ENCODE measurements at places on chromosomes 16 and 17. TPM values are rescaled to one million over a fixed set of nuclear protein-coding genes. Genes with fewer than 3 reads are reported as not detected.

- no peak for DNase-seq
These were observed 8.1 kb upstream of the CCL18 start for GRCh38 chr17:36055921-36056520.

GRCh38 chr16:11224894-11225676, 30.9 kb downstream of the SOCS1 start:
- DNase-seq, result no peak

GRCh38 chr17:43736389-43736788, 22.2 kb downstream of the SOST start:
- DNase-seq, result no peak

DNA sequence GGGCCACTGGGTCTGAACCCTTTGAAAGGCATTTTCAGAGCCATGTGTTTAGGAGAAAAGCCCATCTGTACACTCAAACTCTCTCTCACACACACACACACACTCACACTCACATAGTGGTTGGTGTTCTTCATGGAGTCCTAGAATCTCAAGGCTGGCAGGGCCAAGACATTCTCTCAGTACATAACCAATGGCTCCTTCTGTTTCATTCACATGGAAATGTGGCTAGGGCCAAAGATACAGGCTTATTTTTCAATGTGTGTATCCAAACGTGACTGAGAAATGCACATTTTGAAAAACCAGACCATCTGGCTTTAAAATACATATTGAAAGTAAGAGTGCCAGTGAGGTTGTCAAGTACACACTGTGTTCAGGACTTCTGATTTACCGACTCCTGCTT, 59.0 kb upstream of the SALL1 start:
- no peak for DNase-seq

- no peak for DNase-seq
These were observed 32.5 kb upstream of the CDH8 start for GRCh38 chr16:62068747-62069146.

DNA sequence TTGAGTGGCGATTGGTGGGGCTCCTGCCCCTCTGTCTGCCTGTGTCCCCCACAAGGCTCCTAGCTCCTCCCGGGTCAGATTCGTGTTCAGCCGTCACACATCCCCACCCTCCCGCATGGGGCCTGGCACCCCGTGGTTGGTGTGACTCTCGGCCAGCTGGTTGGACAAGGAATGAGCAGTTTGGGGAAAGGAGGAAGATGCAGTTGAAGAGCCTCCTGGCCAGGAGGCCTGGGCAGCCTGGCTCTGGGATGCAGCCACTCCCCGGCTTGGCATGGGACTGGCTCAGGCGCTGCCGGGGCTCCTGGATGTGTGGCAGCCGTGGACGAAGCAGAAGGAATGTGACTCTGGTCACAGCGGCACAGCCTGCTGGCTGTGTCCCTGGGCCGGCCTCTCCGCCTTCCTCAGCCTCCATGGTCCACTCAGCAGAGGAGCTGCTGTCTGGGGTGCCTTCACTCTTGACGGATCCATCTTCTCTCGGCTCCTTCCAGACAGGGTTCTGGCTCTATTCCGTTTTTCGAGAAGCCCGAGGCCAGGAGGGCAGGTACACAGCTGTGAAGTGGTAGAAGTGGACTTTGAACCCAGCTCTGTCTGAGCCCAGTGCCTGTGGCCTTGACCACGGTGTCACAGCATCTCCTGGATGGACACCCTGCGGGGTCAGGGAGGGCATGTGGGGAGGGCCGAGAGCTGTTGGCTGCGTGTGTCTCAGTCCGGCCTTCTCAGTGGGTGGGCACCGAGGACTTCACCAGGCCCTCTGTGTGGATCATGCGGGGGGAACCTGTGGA, 2.1 kb downstream of the TRAF7 start:
- DNase-seq, result no peak

DNA sequence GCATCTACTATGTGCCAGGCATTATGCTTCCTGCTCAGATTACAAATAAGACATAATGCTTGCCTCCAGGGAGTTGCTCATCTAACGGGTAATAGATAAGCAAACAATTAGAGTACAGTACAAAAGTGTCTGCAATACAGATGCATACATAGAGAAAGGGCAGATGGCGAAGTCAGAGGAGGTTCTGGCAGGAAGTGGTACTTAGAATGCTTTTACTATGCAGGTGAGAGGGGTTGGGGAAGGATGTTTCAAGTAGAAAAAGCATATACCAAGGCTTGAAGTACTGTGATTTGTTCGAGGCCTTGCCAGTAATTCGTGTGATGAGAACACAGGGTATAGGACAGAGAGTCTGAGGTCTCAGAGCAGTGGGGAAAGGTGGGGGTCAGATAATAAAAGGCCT, 349.8 kb downstream of the UTP18 start:
- DNase-seq, result no peak

- peak; percentile 30 for DNase-seq
These were observed 15.0 kb upstream of the MT4 start for GRCh38 chr16:56549744-56550385.

DNA sequence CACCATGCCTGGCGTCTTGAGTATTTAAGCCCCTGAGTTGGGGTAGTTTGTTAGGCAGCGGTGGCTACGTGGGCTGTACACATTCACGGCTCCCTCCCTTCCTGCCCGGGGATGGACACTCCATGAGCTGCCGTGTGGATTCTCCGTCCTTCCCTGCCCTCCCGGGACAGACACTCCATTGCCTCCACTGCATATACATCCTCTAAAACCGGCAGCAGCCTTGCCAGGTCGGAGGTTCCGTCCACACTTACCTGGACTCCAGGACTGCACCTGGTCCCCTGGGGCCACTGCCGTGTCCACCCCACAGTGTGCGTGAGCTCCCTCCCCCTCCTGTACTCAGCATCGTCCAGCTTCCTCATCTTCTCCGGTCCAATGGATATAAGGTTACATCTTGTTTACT, 3.5 kb upstream of the SPATA2L start:
- DNase-seq, result no peak

DNA sequence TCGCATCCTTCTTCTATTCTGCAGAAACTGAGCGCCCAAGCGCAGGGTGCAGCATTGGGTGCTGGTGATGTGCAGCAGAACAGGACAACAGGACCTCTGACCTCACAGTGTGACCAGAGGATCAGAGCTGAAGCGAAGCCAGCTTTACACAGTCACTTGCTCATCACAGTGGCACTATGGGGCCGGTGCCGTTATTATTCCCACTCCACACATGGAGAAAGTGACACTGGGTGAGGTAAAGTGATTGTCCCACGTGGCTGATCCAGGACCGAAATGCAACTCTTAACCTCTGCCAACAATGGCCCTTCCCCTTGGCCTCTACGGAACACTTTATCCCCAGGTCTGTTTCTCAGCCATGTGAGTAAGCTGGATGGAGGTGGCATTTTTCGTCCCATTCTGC, 171.2 kb downstream of the C16orf78 start:
- DNase-seq, result no peak

- no peak for DNase-seq
These were observed 17.6 kb upstream of the PEMT start for GRCh38 chr17:17609121-17609520.

- no peak for DNase-seq
These were observed 119.4 kb downstream of the FOXL1 start for GRCh38 chr16:86697715-86698114.

GRCh38 chr16:8867932-8868415, 832 bp downstream of the CARHSP1 start:
- DNase-seq, result no peak

GRCh38 chr16:55557186-55557585, 9.3 kb upstream of the CAPNS2 start:
- DNase-seq, result no peak

DNA sequence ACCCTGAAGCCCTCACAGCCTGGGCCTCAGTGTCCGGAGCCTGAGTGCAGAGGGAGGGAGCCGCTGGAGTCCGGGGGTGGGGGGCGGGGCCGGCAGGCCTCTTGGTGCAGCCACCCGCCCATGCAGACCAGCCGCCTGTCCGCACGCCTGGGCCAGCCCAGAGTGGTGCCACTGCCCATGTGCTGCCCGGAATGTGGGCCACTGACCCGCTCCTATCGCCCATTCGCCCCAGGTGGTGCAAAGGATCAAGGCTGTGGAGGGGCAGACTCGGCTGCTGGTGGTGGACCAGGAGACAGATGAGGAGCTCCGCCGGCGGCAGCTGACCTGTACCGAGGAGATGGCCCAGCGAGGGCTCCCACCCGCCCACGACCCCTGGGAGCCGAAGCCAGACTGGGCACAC, 2.6 kb downstream of the NHERF2 start:
- no peak for DNase-seq

DNA sequence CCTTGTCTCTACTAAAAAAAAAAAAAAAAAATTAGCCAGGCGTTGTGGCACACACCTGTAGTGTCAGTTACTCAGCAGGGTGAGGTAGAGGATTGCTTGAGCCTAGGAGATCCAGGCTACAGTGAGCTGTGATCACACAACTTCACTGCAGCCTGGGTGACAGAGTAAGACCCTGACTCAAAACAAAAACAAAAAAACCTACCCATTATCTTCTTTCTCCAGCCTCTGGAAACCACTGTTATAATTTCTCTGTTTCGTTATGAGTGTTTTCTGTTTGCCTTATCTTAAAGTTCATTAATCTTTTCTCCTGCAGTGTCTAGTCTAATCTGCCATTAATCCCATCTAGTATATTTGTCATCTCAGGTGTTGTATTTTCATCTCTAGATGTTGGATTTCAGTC, 18.6 kb upstream of the CLTC start:
- no peak for DNase-seq

GRCh38 chr17:81194941-81195901, 27.5 kb downstream of the CEP131 start:
- DNase-seq, result no peak

DNA sequence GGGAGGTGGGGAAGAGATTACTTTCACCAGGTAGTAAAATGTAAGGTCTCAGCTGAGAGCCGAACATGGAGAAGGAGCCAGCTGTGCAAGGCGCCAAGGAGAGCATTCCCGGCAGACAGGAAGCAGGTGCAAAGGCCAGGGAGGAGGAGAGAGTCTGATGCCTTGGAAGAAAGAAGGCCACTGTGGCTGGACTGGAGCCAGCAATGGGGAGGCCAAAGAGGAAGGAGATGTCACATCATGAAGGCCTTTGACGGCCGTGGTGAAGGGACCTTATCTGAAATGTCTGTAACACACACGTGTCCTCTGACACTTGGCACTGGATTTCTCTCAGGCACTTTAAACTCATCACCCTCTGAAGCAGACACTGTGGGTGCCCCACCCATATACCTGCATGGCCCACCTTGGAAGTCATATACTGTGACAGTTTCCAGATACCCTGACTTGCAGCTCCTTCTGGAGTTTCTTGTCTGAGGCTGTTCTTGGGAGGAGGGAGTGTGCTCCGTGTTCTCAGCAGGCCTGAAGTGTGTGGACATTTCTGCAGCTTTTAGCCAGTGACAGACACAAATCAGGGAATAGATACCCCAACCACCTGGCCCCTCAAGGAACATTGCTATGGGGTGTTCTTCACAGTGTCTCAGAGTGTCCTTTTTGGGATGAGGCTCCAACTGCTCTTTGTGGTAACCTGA, 1.9 kb upstream of the SLC5A2 start:
- no peak for DNase-seq

GRCh38 chr16:50683689-50684374, 2.7 kb upstream of the SNX20 start:
- DNase-seq, result no peak

- no peak for DNase-seq
These were observed 3.8 kb upstream of the FAM171A2 start for GRCh38 chr17:44367231-44367979.

GRCh38 chr17:50331085-50331791, 14.7 kb upstream of the XYLT2 start:
- DNase-seq, result peak; percentile 43

DNA sequence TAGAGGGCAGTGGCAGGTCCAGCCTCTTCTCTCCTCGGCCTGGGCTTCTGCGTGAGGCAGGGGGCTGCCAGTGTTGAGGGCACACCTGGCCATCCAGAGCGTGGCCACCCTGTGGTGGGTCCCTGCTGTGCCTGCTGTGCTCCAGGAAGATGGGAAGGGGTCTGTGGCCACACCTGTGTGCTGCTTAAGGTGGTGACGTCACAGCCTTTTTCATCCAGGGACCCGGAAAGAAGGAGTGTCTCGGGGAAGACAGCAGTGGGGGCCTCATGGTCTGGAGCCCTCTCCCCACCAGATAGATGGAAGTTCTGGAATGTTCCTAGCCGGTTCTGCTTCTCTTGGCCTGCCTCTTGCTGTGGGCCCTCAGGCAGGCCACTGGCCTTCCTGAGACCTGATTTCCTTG, 36.5 kb downstream of the ACTG1 start:
- DNase-seq, result no peak

DNA sequence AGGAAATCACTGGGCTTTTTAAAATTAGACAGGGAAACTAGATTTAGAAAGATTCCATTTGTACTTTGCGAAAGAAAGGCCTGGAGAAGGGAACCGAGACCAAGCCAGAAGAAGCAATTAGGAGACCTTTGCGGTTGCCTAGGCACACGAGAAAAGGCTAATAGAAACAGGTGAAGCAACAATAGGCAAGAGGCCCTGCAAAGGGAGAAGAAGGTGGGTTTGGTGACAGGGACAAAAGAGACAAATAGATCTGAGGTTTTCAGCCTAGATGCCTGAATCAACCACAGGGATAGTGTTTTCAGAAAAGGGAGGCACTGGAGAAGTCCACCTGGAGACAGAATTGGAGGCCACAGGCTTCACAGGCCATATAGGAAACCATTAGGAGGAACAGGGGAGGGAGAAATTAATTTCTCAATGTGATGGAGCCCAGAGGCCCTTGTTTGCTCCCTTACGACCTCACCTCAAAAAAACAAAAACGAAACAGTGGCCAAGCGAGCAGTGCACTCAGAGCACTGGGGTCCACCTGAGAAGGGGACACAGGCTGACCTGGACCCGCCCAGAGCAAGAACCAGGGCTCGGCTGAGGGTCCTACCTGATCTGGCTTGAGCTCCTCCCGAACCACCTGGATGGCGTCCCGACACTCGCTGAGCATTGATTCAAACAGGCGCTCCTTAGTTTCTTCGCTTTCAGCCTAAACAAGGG, 22.3 kb downstream of the SRP68 start:
- no peak for DNase-seq

- peak; percentile 80 for DNase-seq
These were observed 189.0 kb downstream of the ZFHX3 start for GRCh38 chr16:72858665-72859493.

DNA sequence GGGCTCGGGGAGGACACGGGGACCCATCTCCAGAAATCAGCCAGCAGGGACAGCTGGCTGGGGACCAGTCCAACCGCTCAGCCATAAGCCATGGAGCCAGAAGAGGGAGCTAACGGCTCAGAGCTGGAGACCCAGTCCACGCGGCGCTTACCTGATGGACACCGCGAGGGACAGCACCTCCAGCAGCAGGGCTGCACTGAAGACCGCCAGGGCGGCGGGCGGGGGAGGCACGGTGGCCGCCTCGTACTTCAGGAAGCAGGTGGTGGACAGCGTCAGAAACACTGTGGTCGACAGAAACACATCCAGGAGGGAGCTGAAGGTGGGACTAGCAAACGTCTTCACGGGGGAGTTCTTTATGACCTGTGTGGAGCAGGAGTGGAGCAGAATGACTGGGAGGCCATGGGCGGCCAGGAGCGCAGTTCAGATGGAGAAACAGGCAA, 102.6 kb upstream of the CREBBP start:
- no peak for DNase-seq

Gene KRT9
- not detected for total RNA-seq

Gene UTS2R
- not detected for total RNA-seq

Gene GRAPL
- 5.4 TPM for total RNA-seq

Gene ENPP7
- 0.26 TPM for total RNA-seq

Gene SOST
- not detected for total RNA-seq

Gene KRT20
- 1.2 TPM for total RNA-seq

Gene MARVELD3
- not detected for total RNA-seq

Gene ABCA9
- 57.5 TPM for total RNA-seq

Gene PLEKHM1
- 51.2 TPM for total RNA-seq

Gene WNK4
- not detected for total RNA-seq

Gene FOXC2
- total RNA-seq, result 0.42 TPM

Gene MRM1
- 4.1 TPM for total RNA-seq

Gene TMEM208
- total RNA-seq, result 36.5 TPM

Gene CHST5
- not detected for total RNA-seq

Gene SNX11
- total RNA-seq, result 20.7 TPM

Gene PRSS27
- 0.48 TPM for total RNA-seq
